MG63 (cell line): ENCODE measurements at places on chromosomes 7 and 10. TPM values are rescaled to one million over a fixed set of nuclear protein-coding genes. Genes with fewer than 3 reads are reported as not detected.

DNA sequence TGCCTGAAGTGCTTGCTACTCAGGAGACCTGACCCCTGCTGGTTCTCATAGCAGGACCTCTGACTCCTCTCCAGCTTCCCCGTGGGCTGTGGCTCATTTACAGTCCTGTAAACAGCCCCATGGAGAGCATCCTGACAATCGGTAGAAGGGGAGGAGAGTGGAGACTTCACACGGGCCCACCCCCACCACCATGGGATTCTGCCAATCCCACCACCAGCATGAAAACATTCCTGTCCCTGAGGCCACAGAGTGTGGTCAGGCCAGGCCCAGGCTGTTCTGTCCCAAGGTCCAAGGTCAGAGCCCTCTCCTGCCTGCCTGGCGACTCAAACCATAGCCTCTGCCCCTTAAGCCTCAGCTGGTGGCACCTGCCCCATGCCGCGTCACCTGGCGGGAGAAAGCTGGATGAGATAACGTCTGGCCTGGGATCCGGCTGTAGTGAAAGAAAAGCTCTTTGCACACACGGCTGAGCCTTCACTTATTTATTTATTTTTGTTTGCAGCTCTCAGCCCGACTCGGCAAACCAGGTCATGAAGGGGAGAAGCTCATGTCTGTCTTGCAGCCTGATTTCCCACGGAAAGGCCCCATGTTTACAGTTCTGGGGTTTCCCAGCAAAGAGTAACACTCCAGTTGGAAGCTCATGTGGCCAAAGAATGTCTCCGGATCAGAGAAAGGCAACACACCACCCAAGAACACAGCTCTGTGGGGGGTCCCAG, 293.6 kb upstream of the ZMIZ1 start:
- peak; percentile 52 for DNase-seq

DNA sequence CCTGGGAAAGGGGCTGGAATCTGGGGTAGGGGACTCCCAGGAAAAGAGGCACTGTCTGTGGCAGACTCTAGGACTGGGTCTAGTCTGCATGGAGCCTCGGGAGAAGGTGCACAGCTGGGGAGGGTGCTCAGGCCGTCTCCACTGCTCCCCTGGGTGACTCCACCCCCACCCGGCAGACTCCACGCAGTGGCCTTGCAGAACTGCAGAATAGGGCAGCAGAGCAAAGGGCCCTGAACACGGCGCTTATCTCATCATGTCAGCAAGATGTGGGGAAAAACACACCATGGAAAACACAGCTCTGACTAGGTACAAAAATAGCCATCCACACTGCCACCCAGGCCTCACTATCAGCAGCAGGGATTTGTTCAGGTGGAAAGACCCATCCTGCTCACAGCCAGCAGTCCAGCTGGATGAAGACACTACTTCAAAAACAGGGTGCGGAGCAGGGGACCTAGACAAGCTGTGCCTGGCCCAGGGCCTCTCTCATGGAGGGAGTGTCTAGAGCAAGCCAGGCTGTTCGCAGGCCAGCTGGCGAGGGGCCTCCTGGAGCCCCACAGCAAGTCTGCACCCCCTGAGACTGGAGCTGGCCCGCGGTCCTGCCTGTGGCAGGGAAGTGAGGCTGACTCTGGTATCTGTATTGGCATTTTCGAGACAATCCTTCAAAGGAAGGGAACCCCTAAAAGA, 11.7 kb downstream of the MAT1A start:
- DNase-seq = no peak

CXCL12 gene
- total RNA-seq = 16.5 and 18.6 TPM in 2 replicates

TAS2R41 gene
- total RNA-seq = not detected in 2 replicates

DNA sequence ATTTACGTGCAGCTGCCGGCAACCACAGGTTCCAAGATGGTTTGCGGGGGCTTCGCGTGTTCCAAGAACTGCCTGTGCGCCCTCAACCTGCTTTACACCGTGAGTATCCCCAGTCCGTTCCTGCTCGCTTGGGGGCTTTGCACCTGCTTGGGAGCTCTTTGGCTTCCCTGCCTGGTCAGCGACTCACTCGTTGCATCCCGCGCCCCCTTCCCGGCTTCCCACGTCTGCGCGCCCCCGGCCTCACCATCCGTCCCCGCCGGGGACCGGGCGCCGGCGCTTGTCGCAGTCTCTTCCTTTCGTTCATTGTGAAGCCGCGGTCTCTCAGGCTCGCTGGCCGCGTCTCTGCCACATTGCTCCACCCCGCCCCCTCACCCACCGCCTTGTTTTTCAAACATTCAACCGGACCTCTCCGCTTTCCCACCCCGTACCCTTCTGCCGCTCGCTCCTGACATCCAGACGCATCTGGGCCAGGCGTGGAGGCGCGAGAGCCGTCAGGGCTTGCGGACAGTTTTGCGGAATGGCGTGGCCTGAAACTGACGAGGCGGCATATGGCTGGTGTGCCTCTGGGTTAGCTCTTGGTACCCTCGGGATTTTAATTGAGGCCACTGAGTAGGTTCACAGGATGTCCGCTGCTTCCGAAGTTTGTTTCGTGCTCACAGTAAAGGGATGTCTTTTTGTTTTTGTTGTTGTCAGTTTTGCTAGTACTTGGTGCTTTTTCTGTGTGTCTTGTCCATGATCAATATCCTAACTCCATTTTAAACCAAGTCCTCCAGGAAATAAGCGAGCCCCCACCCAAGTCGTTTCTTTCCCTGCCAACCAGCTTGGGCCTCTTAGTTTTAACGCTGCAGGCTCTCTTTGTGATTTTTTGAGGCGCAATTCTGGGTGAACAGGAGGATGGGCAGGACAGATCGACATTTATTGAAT, 639 bp downstream of the TSPAN13 start:
- peak; percentile 30 for DNase-seq

DNA sequence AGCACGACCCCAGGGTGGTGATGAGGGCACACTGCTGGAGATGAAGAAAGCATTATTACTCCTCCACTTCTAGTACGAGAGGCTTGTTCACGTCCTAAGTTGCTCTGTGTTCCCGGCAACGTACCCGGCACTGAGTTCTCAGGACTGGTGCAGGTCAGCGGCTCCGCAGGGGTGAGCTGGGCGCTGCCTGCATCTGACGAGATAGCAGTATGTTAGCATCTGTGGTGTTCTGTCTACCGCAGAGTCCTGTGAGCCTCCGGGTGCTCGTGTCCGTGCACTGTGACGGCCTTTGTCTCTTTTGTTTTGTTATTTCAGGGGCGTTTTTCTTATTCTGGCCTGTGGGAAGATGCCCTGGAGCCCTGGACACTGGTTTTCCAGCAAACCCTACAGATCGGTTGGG, 507.8 kb downstream of the DNAJB6 start:
- DNase-seq = no peak

GRCh38 chr10:10855151-10855581, 162.5 kb upstream of the CELF2 start:
- DNase-seq = no peak

DNA sequence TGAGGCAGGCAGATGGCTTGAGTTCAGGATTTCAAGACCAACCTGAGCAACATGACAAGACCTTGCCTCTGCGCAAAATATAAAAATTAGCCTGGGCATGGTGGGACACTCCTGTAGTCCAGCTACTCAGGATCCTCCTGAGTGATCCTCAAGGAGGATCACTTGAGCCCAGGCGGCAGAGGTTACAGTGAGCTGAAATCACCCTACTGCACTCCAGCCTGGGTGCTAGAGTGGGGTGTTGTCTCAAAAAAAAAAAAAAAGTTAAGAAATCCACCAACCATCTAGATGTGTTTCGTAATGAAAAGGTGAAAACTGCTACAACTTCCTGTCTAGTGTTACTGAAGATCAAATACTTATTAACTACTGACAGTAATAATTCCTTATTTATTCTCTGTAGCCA, 8.1 kb downstream of the GLCCI1 start:
- no peak for DNase-seq

KLLN gene
- not detected in 2 replicates for total RNA-seq

- no peak for DNase-seq
Observed at GRCh38 chr10:27569946-27570345, 65.8 kb downstream of the RAB18 start.

GRCh38 chr10:69316313-69317059, 38.2 kb downstream of the HK1 start:
- peak; percentile 81 for DNase-seq
